Osteocyte (in vitro differentiated cells): ENCODE measurements at places on chromosomes 1 and 21. TPM values are rescaled to one million over a fixed set of nuclear protein-coding genes. Genes with fewer than 3 reads are reported as not detected.
A peak's percentile ranks its signal among the peaks of the same experiment; 100 is the strongest.

KRTAP19-1 gene
- not detected in 2 replicates for total RNA-seq

LRRC3 gene
- 4.0 and 4.2 TPM in 2 replicates for total RNA-seq

DNA sequence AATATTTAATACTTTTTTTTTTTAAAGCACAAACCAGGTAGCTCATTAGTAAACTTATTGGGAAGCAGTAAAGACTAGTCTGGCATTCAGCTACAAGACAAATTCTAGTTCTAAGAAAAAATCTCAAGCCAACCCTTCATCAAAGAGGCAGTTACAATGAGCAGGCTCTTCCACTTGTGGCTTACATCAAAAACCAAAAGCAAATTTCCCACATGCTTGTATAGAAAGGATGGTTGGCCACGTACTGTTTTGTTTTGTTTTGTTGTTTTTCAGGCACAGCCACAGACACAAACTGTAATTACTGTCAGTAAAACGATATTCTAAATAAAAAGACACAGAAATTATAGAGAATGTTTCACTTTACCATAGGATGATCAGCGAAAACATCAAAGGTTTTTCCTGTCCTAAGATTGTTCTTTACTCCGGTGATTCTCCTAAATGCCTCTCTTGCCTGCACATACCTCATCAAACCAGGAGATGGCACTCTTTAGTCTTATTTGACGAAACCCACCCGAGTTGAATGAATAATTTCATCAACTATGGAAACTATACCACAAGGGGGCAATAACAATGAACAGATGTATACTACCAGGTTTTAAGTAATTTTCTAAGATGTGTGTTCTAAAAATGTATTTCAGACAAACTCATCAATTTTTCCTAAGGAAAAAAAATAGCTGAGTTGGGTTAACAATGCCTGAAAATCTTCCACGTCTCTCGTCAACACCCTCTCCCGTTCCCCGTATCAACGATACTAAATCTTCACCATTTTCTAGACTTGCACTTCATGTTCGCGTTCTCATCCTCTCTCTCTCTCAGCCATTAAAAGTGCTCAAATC, 26.9 kb downstream of the RPL5 start:
- no peak for DNase-seq

- DNase-seq = peak; percentile 36
Observed at GRCh38 chr1:25161981-25162380, 70.3 kb downstream of the SYF2 start.

DNA sequence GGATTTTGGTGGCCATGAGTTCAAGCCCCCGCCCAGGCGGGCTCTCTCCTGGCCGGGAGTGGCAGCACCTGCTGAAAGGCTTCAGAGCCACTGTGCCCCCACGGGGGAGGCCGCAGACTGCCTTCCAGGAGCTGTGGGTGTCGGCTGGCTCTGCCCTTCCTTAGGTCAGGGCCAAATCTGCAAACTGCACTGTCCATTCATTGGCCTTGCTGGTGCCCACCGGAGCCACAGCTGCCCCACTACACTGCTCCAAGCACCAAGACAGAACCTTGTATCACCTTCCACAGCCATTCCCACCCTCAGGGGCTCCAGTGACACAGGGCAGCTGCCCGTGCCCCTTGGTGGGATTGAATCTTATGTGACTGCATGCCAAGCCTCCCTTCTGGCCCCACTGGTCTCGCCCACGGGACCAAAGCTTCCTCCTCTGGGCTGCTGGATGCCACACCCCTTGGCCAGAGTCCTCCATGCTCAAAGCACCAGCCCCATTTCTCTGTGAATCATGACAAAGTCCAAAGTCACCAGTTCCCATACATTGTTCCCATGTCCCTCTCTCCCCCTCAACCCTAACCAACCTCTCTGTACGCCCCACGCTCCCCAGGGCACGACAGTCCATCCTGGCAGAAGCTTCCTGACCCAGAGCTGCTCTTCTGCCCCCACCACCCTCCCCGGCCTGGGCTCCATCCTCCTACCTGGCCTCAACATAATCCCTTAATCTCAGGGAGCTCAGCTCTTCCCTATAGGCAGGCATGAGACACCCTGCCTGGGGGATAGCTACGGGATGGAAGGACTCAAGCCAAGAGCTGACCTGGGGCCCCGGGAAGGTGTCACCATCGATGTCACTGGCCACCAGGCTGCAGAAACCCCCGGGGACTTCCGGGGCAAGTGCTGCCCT, 20.9 kb upstream of the GPR153 start:
- DNase-seq = no peak
